ENCODE measurements at places on chromosomes 5 and 9.

DNA sequence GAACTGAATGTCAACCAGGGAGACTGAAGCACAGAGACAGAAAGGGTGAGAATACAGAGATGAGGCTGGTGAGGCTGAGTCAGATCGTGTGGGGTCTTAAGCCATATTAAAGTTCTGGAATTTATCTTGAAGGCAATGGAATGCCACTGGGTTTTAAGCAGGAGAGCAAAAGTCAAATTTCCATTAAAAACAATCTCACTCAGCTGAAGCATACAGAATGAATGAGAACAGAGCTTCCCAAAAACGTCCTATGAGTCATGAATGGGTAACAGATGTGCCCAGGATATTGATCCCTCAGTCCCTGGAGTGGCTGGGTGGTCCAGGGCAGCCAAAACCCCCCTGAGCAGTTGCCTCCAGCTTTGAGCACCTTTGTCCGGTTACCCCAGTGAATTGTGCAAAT is 44.9 kb downstream of the PFDN1 start:
- no peak for DNase-seq

DNA sequence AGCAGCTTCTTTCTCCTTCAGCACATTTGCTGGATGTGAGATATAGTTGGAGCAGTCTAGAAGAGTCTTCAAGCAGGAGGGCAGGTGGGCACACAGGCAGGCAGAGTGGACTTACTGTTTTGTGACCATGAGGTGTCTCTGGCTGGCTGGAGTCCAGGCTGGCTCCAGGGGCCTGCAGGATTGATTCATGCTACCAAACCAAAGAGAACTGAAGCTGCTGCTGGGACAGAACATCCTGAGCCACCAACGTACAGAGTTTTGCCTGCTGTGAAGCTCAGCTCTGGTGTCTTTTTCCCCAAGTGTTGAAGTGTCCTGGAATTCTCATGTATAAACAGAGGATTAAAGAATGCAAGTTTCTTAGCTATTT is 45.7 kb downstream of the CYSTM1 start:
- DNase-seq: no peak

DNA sequence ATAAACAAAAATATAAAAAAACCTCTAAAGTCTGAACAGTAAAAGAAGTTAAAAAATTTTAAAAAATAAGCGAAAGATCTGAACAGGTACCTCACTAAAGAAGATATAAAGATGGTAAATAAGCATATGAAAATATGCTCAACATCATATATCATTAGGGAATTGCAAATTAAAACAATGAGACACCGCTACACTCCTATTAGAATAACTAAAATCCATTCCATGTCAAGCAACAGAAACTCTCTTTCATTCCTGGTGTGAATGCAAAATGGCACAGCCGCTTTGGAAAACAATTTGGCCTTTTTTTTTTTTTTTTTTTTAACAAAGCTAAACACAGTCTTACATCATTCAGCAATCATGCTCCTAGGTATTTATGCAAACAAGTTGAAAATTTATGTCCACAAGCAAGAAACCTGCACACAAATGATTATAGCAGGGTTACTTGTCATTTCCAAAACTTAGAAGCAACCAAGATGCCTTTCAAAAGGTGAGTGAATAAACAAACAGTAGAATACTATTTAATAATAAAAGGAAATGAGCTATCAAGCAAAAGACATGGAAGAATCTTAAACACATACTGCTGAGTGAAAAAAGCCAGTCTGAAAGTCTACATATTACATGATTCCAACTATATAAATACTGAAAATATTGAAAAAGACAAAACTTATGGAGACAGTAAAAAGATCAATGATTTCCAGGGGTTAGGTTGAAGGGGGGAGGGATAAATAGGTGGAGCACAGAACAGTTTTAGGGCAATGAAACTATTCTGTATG is 22.1 kb downstream of the ANXA1 start:
- no peak for DNase-seq

DNA sequence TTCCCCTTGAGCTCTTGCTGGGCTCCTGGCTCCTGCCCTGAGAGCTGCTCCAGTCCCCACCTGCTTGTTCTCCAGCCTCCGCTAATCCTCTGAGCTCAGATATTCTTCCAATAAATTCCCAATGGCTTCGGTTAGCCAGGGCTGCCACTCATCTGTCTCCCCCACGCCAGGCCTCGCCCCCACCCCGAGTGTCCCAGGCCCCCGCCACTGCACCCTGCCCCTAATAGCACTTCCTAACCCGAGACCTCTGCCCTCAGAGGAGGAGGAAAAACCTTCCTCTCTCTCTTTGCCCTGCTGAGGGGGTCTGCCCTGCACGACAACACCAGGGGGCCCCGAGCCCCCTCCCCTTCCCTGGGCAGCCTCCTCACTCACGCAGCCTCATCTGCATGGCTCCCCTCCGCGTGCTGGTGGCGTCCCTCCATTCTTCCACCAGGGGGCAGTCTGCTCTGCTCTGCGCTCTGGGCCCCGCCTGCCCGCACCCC is 5.4 kb upstream of the LCN15 start:
- no peak for DNase-seq

DNA sequence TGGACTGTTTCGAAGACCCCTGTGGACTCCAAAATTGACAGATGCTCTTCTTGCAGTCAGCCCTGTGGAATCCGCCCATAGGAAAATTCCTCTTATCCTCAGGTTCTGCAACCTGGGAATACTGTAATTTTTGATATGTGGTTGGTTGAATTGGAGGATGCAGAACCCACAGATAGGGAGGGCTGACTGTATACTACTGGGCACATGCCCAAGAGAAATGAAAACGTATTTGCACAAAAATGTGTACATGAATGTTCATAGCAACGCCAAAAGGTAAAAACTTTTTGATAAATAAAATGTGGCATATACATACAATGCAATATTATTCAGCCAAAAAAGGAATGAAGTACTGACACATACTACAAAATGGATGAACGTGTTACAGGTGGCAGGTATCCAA is 1.9 kb upstream of the SNAPC3 start:
- DNase-seq: no peak

GRCh38 chr9:78406146-78406545 is 109.2 kb downstream of the PSAT1 start:
- DNase-seq: no peak

DNA sequence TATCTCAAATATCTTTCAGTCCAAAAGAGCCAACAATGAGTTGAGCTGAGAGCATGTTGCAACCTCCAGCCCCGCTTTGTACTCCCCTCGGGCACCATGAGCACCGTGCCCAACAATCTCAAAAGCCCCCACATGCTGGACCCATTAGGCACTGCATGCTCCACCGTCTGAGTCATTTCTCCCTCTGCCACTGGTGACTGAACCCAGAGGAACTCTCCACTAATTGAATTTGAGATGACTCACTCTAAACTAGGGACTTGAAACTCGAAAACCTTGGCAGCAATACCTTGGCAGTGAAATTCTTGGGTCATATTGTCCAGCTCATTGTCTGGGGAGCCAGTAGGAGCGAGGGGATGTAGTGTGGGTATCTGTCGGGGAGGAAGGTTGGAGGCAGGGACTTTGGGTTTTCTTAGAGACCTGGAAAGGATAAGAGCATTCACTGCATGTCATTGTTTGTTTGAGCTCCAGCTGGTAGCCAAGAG is 49.9 kb upstream of the SLIT3 start:
- no peak for DNase-seq

GRCh38 chr9:97572892-97573365 is 60.2 kb downstream of the TSTD2 start:
- DNase-seq: no peak
